ENCODE measurements at places on chromosomes 13 and 19.

DNA sequence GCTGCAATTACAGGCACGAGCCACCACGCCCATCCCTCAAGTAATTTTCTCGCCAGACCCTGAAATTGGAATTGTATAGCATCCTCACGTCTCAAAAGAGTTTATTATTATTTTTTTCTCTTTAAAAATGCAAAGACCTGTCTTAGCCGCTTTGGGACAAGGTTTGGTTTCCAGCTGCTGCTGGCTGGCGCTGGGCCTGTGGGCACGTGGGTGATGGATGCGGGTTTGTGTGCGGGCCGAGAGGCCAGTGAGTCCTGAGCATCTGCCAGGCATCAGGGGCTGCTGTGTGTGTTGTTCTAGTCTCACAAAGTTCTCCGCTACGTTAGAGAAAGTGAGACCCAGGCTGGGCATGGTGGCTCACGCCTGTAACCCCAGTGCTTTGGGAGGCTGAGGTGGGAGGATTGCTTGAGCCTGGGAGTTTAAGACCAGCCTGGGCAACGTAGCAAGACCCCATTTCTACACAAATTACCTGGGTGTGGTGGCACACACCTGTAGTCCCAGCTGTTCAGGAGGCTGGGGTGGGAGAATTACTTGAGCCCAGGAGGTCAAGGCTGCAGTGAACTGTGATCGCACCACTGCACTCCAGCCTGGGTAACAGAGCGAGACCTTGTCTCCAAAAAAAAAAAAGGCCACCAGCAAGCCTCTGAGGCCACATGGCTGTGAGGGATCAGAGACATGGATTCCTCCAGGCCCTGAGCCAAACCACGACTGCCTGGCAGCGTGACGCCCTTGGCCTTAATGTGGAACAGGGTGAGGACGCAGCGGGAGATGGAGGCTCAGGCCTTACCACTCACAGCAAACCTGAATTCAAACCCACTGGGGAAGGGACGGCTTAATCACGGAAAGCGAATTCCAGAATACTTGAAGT, 4.7 kb upstream of the TMPRSS9 start:
- no peak for DNase-seq

- peak; percentile 5 for DNase-seq
Measured at GRCh38 chr19:32471095-32471494, 65.5 kb downstream of the DPY19L3 start.

DNA sequence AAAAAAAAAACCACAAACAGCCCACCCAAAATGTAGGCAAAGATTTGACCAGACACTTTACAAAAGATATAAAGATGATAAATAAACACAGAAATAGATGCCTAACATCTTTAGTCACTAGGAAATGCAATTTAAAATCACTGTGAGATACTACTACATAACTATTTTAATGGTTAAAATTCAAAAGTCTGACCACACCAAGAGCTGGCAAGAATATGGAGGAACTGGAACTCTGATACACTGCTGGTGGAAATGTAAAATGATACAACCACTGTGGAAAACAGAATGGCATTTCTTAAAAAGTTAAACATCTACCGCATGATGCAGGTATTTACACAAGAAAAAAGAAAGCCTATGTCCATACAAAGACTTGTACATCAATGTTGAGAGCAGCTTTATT, 26.8 kb downstream of the VWA8 start:
- DNase-seq = no peak

DNA sequence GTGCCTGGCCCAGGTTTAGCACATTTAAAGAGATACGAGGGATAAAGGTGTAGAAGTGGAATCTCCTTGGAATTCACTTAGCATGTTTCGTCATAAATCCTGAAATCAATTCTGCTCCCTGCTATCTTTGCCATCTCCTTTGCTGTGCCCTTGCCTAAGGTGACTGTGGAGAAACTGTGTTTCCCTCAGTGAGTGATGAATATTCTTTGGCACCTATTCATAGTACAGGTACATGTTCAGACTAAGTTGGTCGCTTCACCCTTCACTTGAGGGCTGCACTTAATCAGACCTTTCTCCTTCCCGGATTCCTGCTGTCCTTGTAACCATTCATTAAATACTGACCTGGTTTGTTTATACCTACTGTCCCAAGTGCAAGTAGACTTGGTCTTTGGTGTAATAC, 17.8 kb downstream of the PCCA start:
- DNase-seq = no peak

DNA sequence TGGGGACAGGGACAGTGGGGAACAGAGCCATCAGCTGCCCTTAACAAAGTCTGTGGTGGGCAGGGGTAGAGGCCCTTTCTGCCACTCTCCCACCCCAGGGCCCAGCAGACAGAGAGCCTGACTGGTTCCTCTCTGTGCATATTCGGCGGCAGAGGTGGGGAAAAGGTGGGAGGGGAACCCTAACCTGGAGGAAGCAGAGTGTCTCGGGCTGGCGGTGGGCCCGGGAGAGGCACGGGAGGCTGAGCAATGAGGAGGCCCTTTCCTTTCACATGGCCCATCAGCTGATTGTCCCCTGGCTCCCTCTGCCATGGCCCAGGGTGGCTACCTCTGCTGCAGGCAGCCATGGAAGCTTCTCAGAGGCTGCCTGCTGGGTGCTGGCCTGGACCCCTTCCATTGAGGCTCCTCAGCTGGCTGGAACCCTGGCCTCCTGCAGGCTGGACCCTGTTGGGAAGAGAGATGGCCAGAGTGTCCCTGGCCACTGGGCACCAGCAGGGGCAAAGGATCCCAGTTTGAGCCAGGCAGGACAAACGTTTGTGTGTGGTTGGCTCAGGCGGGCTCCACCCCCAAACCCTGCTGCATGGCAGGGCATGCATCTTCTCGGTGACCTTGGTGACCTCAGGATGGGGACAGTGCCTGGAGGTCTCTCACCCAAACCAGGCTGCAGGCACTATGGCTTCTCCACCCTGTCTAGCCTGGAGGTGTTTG, 202.8 kb upstream of the ZNF536 start:
- DNase-seq = no peak

- DNase-seq = no peak
Measured at GRCh38 chr19:45126654-45127053, 33.7 kb downstream of the PPP1R37 start.

DNA sequence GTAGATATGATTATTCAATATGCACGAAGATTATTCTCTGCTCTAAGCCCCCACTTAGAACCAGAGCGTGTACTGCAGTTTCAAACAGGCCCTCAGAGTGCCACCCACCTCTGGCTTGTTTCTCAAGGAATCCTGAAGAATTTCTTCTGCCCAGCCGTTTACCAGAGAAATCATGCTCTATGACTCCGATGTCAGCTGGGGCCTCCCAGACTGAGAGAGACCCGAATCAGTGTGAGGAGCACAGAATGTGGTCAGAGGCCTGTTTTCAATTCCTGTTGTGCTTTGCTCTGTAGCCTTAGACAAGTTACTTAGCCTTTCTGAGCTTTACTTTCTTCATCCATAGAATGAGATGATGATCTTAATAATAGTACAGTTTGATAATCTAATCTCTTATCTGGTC, 5.5 kb downstream of the PNMA8C start:
- no peak for DNase-seq

- DNase-seq = no peak
Measured at GRCh38 chr13:49370371-49370770, 73.5 kb downstream of the CAB39L start.

- no peak for DNase-seq
Measured at GRCh38 chr19:47767349-47767748, 11.2 kb upstream of the SELENOW start.

DNA sequence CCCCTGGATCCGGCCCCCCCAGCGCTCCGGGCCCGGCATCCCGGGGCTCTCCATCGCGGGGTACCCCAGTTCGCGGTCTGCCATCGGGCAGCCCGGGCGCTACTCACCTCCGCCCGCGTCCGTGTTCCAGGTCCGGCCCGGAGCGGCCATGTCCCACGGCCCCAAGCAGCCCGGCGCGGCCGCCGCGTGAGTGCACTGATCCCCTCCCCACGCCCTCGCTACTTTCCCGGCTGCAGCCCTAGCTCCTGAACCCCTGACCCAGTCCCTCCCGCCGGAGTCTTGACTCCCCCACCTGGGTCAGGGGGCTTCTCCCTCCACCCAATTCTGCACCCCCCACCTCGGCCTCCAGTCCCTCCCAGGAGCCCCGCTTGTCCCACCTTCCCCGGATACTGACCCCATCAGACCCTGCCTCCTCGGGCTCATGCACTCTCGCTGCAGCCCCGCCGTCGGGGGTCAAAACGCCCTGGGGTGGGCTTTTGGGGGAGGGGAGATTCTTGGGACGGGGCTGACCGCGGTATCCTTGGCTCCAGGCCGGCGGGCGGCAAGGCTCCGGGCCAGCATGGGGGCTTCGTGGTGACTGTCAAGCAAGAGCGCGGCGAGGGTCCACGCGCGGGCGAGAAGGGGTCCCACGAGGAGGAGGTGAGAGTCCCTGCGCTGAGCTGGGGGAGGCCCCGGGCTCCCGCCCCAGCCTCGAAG, 566 bp downstream of the HMG20B start:
- no peak for DNase-seq

DNA sequence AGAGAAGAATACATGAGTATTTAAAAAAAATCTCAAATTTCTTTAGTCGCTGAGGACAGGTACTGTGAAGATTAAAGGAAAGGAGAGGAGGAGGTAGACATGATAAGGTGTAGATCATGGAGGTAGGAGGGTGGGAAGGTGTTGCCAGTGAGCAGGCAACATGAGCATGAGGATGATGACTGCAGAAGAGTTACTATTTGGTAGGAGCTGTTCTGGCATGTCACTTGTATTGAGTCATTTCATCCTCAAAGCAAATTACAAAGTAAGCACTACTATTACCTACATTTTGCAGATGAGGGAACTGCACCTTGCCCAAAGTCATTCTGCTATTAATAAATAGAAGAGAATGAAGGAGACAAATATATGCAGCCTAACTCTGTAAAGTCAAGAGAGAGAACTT, 435.8 kb upstream of the KLF12 start:
- DNase-seq = no peak

DNA sequence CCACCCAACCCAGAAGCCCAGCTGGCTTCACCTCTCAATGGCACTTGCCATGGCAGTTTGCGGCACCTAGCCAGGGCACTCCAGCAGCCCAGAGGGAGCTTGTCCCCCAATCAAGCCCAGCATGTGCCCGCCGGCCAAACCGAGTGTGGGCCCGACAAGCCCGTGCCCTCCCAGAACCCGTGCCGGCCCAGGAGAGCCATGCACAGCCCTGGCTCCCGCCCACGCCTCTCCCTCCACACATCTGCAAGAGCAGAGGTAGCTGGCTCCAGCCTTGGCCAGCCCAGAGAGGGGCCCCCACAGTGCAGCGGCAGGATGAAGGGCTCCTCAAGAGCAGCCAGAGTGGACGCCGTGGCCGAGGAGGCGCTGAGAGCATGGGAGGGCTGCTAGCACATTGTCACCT, 2278.0 kb upstream of the PCDH20 start:
- DNase-seq = no peak

DNA sequence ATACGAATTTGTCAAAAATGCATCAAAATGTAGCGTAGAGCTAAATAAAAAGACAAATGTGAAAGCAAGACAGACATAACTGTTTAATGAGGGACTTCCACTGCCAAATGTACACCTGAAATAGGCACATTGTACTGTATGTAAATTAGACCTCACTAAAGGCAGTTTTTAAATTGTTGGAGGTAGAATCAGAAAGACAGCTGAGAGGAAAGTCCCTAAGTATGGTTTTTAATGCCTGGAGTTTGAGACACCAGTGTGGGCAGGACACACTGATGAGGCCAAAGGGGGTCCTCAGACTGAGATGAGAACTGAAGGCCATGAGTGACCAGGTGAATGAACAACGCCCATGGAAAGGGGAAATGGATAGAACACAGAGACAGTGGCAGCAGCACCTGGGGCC, 22.9 kb downstream of the MED26 start:
- DNase-seq = no peak

Data from caudate nucleus (tissue), 63 donors.